ENCODE measurements at places on chromosomes 2 and 18.

DNA sequence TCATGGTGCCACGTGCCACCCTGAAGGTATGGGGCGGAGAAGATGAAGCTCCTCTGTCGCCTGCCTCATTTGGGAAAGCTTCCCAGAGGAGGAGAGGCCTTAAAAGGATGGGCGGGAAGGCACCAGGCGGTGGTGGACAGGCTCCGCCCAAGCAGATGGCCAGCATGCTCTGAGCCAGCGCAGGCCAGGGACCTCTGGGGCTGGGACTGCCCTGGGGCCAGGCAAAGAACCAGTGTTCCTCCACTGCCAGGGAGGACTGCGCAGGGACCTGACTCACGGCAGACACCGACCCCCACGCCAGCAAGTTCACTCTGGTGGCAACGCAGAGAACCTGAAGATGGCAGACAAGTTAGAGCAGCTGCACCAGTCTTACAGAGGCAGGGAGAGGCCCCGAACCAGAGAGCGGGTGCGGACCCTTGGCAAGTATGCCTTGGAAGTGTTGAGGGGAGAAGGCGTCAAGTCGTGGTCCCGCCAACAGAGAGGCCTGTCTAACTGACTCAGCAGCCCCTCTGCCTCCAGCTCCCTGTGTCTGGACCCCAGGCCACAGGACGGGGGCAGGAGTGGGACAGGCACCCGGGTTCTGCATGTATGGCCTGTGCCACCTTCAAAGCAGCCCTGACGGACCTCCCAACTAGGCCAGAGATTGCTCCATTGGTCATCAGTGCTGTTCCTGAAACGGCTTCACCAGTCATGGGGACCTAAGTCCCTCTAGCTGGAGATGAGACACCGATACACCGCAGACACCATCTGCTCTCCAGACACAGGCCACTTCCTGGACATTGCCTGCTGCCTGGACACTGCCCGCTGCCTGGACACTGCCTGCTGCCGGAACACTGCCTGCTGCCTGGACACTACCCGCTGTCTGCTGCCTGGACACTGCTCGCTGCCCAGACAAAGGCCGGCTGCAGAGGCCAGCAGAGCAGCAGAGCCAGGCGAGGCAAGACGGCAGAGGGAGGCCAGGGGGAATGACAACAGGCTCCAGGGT, 124.7 kb downstream of the HDAC4 start:
- peak; percentile 80 for DNase-seq

- DNase-seq = no peak
Observed at GRCh38 chr2:3254442-3254941, 123.1 kb downstream of the EIPR1 start.

DNA sequence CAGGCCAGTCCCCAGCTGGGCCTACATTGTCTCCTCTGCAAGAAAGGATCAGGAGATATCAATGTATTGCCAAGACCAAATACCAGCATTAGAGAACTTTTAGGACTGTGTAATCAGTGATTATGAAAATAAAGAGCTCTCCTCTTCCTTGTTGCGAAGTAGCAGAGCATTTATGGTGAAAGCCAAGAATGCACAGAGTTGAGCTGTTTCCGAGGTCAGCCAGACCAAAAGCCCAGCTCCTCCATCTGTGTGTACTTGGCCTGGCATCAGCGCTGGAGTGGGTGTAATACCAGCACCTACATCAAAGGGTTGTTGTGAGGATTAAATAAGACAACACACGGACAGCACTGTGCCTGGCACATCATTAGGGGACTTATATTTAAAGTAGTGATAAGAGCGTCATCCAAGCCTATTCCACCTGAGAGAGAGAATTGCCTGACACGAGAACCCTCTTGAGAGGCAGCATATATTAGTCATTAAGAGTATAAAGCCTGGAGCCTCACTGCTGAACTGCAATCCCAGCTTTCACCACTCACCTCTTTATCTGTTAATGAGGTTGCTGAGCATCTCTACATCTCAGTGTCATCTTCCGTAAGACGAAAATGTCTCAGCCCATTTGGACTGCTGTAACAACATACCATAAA, 7.4 kb upstream of the SLC16A14 start:
- no peak for DNase-seq

DNA sequence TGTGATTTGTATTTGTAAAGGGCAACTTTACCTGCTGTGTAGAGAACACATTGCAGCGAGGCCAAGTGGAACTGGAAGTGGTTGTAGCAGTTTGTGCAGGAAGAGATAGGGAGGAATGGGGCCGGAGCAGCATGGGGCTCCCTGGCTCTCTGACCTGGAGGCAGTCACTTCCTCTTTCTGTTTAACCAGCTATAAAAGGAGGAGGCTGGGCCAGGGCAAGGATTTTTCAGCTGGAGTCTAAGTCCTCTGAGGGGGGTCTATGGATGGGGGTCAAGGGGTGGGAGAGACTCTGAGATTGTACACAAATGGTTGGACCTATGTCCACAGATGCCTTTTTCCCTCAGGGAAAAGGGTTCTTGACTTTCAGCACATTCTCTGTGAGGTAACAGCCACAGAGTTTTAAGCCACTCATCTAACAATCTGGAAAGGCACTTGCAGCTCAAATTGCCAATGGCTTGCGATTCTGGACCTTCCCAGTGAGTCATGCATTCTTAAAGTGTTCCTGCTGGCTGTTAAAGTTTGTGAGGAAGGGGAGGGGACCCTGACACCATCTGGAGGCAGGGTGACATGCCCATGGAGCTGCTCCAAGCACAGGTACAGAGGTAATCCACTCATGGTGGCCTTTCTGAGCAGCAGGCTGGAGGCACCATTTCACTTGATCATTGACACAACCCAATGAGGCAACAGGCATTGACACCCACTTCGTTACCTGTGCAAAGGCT, 347.0 kb downstream of the CYRIA start:
- DNase-seq = no peak

DNA sequence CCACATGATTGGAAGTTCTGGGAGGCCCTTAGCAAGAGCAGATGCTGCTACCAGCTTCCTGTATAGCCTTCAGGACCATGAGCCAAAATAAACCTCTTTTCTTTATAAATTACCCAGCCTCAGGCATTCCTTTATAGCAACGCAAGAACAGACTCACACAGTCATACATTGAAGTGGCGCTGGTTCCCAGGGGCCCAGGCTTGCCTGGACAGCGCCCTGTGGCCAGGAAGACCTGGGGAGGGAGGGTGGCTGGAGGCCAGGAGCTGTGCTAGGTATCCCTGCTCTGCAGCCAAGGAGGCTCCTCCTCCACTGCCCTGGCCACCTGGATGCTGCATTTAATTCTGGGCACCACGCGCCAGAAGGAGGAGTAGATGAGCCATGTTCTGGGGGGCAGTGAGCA, 98.1 kb downstream of the AGAP1 start:
- no peak for DNase-seq

- no peak for DNase-seq
Observed at GRCh38 chr2:172233987-172234715, 131.5 kb upstream of the DLX2 start.

DNA sequence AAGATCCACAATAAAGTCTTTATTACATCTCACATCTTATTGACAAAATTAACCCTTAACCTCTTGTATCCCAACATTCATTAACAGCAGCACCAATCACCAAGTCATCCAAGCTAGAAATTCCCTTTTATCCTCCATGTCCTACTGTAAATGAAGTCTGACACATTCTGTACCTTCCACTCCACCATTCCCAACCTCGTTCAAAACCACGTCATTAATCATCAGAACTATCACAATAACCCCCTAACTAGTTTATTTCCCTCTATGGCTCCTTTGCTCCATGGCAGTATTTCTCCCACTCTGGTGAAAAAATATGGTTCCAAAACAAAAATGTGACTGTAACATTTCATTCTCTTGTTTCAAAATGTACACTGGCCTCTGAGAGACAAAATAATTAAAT, 1626.2 kb downstream of the LRP1B start:
- DNase-seq = no peak

GRCh38 chr18:61992285-61992684, 99.5 kb upstream of the RNF152 start:
- no peak for DNase-seq

DNA sequence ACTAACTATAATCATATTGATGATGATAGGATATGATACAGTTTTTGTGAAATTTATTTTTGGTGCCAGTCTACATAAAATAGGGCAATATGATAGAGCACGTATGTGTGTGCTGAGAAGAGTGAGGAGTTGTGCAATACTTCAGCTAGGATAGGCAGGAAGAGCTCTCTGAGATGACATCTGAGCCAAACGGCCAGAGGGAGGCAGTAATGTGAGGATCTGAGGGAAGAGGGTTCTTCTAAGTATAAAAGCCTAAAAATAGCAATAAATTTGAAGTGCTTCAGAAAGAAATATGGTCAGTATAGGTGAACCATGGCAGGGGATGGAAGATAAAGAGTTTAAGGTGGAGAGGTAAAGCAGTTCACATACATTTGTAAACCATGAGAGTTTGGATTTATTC, 102.5 kb downstream of the OLA1 start:
- peak; percentile 52 for DNase-seq

- no peak for DNase-seq
Observed at GRCh38 chr2:59959944-59960343, 593.5 kb downstream of the BCL11A start.

- DNase-seq = no peak
Observed at GRCh38 chr18:50832754-50833153, 12.9 kb upstream of the MRO start.

GRCh38 chr18:74175658-74176057, 27.3 kb downstream of the TIMM21 start:
- DNase-seq = no peak

DNA sequence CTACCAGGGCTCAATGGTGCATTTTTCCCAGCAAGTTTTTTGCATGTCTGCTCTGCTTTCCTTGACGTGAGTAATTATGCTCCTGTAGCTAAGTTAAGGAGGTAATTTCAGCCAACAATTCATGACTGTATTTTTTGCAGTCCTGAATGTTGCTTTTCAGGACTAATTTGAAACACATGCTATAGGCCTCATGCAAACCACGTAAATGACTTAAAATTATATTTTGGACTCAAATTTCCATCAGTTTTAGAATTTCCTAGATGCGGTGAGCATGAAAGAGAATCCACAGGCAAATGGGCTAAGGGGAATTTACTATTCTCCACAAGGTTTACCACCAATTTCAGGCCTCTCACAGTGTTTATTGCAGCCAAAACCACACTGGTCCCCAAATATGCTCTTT, 589.9 kb upstream of the LRRTM1 start:
- DNase-seq = no peak

DNA sequence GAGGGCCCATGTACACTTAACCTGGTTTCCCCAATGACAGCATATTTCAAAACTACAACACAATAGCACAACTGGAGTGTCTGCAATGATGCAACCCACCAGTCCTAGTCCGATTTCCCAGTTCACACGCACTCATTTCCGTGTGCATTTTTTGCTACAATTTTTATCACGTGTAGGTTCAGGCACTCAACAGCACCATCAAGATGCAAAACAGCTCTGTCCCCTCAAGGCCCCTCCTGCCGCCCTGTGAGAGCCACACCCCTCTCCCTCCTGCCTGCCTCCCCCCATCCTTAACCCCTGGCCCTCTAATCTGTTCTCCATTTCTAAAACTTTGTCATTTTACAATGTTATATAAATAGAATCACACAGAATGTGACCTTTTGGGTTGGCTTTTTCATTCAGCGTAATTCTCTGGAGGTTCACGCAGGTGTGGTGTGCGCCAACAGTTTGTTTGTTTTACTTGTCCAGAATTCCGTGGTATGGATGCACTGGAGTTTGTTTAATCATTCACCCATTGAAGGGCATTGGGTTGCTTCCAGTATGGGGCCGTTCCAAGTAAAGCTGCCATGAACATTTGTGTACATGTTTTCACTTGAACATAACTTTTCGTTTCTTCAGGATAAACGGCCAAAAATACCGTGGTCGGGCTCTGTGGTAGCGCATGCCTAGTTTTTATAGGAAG, 8.4 kb downstream of the KCNIP3 start:
- no peak for DNase-seq

GRCh38 chr2:43001055-43001378, 208.6 kb upstream of the HAAO start:
- no peak for DNase-seq

- DNase-seq = no peak
Observed at GRCh38 chr2:174635776-174636404, 38.3 kb upstream of the WIPF1 start.

DNA sequence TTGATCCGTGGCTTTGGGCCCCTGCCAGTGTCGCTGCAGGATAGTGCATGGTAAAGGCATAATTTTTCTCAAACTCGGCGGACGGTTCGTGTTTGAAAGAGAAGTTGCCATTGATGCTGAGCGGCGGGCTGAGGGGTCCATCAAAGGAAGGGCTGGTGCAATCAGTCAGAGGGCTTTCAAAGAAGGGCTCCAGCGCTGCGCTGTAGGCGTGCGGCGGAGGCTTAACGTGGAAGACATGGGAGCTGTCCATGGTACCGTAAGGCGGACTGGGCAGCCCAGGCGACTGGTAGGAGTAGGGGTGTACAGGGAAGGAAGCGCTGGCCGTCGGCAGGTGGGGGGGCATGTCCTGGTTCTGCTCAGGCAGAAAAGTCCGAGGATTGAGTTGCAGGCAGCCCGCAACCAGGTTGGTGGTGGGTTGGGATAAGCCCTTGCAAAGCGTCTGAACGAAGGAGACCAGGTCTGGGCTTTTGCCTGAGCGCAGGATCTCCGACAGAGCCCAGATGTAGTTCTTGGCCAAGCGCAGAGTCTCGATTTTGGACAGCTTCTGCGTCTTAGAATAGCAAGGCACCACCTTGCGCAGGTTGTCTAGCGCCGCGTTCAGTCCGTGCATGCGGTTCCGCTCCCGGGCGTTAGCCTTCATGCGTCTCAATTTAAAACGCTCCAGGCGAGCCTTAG, 2.3 kb downstream of the NEUROD1 start:
- DNase-seq = peak; percentile 30

GRCh38 chr2:57885742-57886141, 160.9 kb upstream of the VRK2 start:
- no peak for DNase-seq

Measured in AG09319 (cell line).